Activated CD8-positive, alpha-beta memory T cell treated with anti-CD3 and anti-CD28 coated beads, Interleukin-2, amount 50 U/mL, for 48 hours (primary cell): ENCODE measurements at places on chromosomes 1 and 21.

GRCh38 chr1:205907794-205908193 lies 35.5 kb downstream of the SLC26A9 start:
- no peak for DNase-seq

DNA sequence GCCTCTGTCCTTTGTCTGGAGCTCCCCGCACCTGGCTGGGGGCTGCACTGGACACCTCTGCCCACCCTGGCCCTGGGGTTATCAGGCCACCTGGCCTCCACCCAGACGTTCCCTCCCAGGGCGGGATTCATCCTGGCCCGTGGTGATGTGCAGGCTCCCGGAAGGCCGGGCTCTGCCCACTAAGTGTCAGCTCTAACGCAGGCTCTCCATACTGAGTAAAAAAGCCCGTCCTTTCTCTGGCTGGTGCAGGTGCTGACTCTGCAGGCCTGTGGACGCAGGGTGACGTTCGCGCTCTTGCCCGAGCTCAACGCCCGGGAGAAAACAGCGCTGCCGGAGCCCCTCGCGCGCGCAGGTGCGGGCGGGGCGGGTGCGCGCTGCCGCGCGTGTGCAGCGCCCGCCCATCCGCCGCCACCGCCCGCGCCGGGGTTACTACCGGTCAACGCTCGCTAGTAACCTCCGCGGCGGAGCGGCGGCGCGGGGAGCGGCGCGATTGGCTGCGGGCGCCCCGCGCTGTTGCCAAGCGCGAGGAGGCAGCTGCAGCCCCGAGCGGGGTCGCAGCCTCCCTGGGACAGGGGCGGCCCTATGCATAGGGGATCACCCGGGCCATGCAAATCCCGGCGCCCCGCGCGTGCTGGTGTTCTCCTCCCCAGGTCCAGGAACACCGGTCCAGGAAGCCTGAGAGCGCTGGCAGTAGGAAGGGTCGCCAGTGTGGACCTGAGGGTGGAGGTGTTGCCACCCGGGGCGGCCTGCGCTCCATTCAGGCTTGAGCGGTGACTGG lies 15.7 kb downstream of the ABCG1 start:
- DNase-seq = peak; percentile 91

- DNase-seq = no peak
These were observed 1.6 kb downstream of the ELOVL1 start for GRCh38 chr1:43366179-43366578.

DNA sequence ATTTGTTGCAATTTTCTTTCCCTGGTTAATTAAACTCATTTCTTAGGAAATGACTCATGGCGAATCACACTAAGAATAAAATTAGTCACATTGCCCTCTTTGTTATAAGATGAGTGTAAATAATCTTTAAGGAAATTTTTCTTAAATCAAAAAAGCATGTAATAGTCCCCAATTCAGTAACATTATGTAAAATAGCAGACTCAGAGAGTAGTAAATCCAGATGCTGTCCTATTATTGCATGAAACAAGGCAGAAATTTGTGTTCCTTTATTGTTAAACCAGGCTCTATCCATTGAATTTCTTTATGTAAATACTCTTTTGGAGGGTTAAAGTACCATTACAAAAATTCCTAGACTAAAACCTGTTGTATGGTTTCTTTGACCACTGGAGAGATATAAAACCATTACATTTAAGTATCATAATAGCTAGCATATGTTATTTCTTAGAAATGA lies 154.5 kb upstream of the C1orf87 start:
- no peak for DNase-seq

GRCh38 chr1:59678040-59678439 lies 136.7 kb upstream of the HOOK1 start:
- no peak for DNase-seq

DNA sequence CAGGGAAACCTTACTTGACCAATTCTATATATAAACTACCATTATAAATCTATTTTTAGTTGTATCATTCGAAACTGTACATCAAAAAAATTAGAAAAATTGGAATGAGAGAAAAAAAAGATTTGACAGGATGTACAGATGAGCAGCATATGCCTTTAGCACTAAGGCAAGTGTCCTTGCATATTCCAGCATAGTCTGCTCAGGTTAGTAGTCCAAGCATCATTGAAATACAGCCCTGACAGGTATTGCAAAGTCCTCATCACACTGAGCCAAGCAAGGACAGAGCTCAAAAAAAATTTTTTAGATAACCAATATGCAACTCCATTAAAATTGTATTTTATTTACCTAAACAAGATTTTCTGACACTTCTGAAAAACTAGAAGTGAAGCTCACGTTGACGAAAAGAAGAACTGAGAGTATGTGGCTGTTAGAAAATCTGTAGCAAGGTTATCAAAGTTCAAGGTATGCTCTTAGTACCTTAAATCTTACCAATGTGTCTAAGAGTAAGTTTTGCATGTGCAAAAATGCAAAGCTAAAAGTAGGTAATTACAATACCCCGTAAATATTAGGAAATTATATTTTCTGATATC lies 465.6 kb upstream of the ADGRL4 start:
- no peak for DNase-seq
